ENCODE measurements at places on chromosomes 4 and X.

GRCh38 chrX:2693113-2694002 is 2.3 kb downstream of the CD99 start:
- no peak for DNase-seq

DNA sequence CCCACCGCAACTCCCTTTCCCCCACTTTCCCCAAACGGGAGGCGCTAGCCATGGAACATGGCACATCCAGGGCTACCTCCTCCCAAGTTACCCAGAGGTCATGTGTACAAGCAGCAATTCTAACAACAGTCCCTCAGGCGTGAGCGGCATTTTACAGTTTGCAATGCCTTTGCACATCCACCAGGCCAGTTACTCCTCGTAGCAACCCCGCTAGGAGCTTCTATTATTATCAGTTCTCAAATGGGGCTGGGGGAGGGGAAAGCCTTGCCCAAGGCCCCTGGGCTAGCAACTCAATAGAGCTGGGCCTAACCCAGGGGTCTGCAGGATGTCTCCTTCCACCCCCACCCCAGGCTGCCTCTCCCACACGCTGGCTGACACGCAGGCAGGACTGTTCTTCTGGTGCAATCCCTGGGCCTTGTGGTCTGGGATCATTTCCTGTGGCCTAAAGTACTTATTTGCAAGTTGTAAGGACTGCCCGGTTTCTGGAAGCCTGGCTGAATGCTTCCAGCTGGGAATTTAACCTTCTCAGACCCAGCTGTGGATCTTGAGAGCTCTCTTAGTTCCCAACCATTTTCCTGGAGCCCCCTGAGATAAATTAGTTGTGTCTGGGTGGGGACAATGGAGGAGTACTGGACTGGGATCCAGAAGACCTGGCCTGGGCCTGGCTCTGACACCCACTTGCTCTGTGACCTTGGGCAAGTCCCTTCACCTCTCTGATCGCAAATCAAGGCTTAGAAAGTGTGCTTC is 27.7 kb downstream of the PJA1 start:
- no peak for DNase-seq

- no peak for DNase-seq
Observed at GRCh38 chrX:12138361-12139313, at the start of gene FRMPD4. TSS of gene FRMPD4 (plus strand) at chrX:12138473. CDS start at chrX:12138972, 499 bp downstream.

DNA sequence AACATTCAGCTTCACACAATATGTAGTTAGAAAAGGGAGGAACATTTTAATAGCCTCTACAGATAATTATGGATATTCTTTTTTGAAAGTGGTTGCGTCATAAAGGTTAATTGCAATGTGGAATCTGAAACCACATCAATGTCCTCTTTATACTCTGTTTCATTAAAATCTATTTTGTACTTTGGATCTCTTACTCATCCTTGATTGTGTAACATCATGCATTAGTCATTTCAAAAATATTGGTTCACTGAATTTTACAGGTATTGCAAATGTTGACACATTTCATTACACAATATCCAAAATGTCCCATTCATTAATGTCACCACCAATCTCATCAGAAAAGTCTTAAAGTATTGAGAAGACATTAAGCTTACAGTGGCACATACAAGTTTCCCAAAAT is 62.7 kb upstream of the USP9X start:
- DNase-seq = no peak

DNA sequence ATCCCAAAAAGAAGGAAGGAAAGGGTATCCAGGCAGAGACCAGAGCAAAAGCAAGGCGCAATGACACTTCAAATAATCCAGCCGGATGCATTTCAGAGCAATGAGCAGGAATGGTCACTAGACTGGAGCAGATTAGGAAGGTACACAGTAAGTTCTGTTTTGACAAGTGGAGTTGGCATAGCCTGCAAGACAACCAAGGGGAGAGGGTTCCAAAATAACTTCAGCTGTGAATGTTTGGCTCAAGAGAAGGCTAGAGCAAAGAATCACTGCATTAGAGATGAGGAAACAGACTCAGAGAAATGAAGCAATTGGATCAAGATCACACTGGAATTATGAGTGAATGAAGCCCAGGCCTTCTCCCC is 90.0 kb upstream of the EGFL6 start:
- DNase-seq = no peak

GRCh38 chr4:141047228-141047884 is 85.9 kb downstream of the RNF150 start:
- DNase-seq = no peak

- DNase-seq = no peak
Observed at GRCh38 chr4:7463566-7464258, 29.0 kb upstream of the PSAPL1 start.

DNA sequence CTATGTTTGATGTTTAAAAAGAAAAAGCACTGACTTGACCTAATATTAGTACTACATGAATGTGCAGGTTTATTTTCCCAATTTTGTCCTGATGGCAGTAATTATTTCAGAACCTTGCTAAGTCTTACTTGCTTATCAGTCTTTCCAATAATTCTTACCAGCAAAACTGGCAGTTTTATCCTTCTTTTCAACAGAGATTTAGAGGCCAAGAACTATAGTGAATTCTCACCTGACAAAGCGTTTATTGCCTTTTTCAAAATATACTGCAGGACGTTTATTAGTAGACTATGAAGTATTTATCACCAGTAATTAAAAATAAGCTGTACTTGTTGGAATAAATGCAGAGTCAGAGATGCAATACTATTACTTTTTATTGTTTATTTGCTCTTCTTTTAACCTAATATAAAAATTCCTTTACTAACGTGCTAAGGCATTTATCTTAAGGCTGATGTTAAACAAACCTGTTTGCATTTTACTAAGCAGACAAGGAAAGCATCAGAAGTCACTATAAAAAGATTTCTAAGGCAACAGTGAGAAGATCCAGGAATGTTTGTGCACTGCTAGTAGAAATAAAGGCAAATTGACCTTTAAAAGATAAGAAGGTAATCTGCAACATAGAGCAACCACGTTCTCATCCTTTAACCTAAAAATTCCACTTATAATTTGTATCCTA is 80.3 kb upstream of the NOCT start:
- no peak for DNase-seq

Data from effector CD4-positive, alpha-beta T cell (primary cell).